AG09319 (cell line): ENCODE measurements at places on chromosomes 16 and 17.

- no peak for DNase-seq
Observed at GRCh38 chr17:62935523-62935922, 30.5 kb upstream of the TANC2 start.

GRCh38 chr17:80913928-80914821, 77.5 kb upstream of the CHMP6 start:
- no peak for DNase-seq

- no peak for DNase-seq
Observed at GRCh38 chr17:13634021-13634420, 32.3 kb upstream of the HS3ST3A1 start.

GRCh38 chr16:56226187-56226586, 34.9 kb downstream of the GNAO1 start:
- no peak for DNase-seq

DNA sequence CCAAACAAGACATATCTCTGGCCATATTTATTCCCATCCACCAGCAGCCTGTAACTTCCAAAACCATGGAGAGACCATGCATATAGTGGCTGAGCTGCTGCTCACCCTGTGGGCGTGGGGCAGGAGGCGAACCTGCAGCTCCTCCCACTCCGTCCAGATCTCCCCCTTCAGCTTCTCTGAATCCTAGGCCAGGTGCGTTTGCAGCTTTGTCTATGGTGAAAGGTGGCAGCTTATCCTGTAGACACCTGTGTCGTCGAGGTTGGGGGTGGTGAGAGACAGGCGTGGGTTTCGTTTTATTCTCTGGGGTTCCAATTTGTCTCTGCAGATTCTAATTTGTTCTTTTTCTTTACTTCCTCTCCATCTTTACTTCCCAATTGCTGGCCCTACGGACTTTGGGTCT, 9.7 kb upstream of the ANKS4B start:
- no peak for DNase-seq

DNA sequence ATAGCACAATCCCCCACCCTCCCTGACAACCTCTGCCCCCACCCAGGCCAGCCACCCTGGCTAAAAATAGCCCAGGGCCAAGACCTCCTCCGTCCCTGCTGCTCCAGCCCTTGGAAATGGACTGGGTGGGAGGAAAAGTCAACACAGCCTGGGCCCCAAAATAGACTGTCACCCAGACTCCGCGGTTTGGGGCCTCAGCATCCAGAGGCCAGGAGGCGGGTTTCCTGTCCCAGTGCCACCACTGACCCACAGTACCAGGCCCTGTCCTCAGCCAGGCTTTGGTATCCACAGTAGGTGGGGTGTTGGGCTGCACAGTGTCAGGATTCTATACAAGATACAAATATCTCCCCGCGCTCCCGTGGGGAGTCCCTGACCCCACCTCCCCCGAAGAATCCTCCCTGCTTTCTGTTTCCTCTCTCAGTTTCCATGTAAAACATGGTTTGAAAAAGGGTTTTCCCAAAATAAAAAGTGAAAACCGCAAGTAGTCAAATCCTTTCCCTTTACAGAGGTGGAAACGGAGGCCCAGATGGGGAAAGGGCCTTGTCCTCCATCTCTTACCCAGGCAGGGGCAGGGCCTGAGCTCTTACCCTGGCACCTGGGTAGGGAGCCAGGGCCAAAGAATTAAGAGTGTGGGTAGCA, 20.1 kb downstream of the CPNE2 start:
- DNase-seq = no peak

DNA sequence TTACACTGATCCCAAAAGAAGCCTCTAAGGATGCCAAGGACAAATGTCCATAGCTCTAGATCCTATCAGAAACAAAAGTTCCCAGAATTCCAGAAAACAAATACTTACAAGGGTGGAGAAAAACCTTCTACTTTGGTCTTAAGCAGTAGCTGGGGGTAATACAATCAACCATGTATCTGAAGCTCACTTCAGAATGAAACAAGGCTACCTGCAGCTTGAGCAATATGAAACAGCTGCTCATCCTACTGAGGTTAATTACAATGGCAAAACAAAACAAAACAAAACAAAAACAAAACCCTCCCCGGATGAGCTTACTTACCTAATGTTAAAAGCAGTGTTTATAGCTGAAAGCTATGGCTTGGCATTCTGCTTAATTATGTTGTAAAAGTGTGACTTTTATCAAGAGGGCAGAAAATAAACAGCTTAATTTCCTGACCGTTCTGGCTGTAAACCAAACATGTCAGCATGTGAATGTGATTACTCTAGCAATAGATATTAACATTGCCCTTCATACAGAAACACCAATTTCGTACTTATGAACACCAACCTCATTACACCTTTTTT, 10.5 kb downstream of the PDZD9 start:
- DNase-seq = no peak

DNA sequence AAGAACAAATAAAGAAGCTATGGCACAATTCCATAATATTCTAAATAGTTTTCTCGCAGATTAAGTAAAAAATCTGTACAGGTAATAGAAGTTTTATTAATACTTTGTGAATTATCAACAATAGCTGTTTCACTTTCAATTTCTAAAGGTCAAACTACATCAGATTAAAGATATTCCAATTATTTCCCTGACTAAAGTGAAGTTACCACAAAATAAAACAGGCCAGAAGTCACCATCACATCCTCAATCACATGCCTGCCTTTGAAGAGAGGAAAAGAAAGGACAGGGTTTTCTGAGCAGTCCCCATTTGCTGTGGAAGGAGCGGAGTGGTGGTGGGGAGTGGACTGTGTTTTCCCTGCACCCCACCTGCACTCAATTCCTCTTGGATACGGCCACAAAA, 11.1 kb downstream of the ITFG1 start:
- no peak for DNase-seq

DNA sequence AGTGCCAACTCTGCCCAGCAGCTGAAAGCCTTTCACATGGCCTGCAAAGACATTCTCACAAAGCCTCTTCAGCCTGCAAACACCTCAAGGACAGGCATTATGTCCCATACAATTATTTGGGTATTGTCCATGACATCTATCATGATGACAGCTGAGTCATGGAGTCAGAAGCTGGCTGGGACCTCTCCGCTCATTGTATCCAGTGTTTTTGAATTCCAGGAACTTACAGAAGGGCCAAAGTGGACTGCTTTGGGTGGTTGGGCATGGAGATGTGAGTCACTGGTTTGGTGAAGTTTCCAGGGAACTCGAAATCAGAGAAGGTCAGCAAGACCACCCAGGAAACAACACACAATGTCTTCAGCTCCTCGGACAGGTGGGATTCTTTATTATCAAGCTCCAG, 188.6 kb upstream of the CCL2 start:
- DNase-seq = no peak
